ENCODE measurements at places on chromosomes 1 and 21.

- no peak for DNase-seq
Measured at GRCh38 chr1:45608175-45609156, 15.4 kb downstream of the CCDC17 start.

DNA sequence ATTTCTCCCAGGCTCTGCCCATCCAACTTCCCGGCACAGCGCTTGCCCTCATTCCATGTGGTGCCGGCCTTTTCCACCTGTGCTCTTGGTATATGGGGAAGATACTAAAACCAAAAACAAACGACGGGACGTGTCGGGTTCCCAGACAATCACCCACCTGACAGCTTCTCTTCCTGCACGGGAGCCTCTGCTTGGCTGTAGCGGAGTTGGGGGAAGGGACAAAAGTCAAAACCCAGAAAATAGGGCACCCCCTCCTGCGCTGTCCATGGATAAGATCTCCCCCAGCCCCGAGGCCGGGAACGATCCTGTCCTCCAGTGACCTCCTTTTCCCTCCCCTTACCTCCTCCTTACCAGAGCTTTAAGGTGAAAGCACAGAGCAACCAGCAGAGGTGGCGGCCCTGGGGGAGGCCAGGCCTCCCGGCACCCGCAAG lies 640 bp downstream of the JTB start:
- no peak for DNase-seq

- no peak for DNase-seq
Measured at GRCh38 chr1:210490781-210491180, 162.1 kb downstream of the HHAT start.

GRCh38 chr21:30014886-30015285 lies 75.1 kb upstream of the GRIK1 start:
- no peak for DNase-seq

DNA sequence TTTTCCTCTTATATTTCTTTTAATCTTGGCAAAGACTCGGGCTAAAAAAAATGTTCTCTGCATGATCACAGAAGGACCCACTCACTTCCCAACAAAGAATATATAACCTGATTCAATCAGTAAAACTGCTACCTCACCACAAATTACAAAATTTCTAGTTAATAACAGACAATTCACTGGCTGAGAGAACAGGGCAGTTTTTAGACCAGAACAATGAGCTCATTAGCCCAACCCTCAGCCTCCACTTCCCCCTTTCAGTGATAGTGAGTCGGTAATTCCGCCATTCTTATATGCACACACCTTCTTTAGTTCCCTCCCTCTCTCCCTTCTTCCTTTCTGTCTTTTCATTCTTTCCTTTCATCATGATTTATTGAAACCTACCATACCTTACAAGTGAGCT lies 8.9 kb downstream of the SIPA1L2 start:
- DNase-seq, result no peak

- no peak for DNase-seq
Measured at GRCh38 chr1:92848201-92848600, 16.4 kb downstream of the RPL5 start.

DNA sequence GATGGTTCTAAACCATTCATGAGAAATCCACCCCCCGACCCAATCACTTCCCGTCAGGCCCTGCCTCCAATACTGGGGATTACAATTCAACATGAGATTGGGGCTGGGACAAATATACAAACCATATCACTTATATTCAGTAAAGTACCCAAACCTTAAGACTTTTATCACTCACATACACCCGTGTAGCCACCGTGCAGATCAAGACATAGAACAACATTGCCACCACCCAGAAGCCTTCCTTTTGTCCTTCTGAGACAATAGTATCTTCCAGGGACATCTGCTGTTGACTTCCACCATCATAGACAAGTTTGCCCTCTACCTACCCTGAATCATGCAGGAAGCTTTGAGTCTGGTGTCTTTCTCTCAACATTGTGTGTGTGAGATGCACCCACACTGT lies 37.5 kb downstream of the CLIC6 start:
- no peak for DNase-seq

DNA sequence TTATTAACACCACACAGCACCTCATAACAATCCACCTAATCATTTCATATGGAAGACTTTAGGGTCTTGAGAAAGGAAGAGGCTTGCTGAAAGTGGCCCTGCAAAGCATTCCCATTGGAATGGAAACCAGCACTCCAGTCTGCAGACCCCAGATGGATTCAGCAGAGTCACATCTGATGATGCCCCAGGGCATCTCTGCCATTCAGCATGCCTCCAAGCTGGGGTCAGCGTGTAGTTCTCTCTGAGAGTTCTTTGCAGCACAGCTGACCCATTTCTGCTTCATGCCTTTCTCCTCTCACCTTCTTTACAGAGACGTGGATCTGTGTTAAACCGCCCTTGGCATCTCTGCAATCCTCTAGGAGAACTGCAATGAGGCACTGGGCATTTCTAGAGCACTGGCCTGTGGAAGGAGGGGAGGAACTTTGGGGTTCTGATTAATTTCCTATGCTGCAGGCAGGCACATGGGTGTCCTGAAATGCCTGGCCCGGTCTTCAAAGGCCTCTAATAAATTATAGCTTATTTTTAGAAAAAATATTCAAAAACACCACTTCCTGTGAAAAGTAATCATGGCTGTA lies 2.6 kb upstream of the LUZP1 start:
- no peak for DNase-seq

- DNase-seq, result no peak
Measured at GRCh38 chr1:234628089-234628488, 18.1 kb upstream of the IRF2BP2 start.

DNA sequence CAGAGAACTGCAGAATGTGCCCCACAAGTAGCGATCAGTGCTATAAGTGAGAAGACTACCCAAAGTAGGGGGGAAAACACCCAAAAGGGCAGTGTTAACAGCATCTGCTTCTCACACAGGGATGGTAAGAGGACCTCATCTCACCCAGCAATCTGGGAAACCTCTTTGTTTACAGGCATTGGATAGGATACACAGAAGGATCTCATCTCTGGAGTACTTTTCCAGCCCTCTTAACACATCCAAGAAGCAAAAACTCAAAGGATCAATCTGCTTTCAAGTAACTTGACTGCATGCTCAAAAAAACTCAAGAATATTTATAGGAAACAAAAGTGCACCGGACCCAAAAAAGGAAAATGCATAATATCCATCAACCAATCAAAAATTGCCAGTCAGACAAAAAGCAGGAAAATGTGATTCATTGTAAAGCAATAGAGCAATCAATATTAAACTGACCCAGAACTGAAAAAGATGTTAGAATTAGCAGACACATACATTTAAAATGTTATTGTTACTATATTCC lies 311.0 kb upstream of the CXADR start:
- no peak for DNase-seq

- DNase-seq, result no peak
Measured at GRCh38 chr1:65495137-65495536, 74.7 kb downstream of the LEPR start.

GRCh38 chr1:145845144-145845513 lies 301 bp upstream of the NUDT17 start:
- DNase-seq, result no peak

Measured in fibroblast of the conjunctiva (primary cell).